ENCODE measurements at places on chromosomes 7 and 10.

DNA sequence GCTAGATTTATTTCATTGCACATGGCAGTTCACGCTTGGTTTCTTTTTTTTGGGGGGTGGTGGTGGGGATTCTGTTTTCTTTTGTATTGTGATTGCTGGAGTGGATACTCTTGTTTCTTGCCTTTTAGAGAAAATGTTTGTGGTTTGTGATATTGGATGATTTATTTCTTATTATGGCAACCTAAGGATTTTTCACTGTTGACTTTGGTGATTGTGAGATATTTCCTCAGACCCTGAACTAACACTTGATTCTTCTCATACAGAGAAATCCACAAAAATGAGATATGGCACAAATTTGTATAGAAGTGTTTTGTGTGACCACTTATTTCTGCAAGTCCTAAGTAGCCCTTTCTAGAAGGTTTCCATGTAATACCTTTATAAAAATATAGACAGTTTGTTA lies 871.1 kb downstream of the LRMDA start:
- no peak for DNase-seq

GRCh38 chr10:16947069-16947468 lies 129.8 kb upstream of the RSU1 start:
- no peak for DNase-seq

- DNase-seq = no peak
Measured at GRCh38 chr10:90985321-90985933, 64.5 kb upstream of the ANKRD1 start.

GRCh38 chr10:85446827-85447226 lies 919.8 kb downstream of the GRID1 start:
- DNase-seq = no peak
